ENCODE measurements at places on chromosomes 6 and 20. TPM values are rescaled to one million over a fixed set of nuclear protein-coding genes. Genes with fewer than 3 reads are reported as not detected.

- no peak for DNase-seq
Observed at GRCh38 chr6:170087941-170088581, 202.8 kb downstream of the DLL1 start.

RANBP9 gene
- 29.8 TPM for total RNA-seq

DNA sequence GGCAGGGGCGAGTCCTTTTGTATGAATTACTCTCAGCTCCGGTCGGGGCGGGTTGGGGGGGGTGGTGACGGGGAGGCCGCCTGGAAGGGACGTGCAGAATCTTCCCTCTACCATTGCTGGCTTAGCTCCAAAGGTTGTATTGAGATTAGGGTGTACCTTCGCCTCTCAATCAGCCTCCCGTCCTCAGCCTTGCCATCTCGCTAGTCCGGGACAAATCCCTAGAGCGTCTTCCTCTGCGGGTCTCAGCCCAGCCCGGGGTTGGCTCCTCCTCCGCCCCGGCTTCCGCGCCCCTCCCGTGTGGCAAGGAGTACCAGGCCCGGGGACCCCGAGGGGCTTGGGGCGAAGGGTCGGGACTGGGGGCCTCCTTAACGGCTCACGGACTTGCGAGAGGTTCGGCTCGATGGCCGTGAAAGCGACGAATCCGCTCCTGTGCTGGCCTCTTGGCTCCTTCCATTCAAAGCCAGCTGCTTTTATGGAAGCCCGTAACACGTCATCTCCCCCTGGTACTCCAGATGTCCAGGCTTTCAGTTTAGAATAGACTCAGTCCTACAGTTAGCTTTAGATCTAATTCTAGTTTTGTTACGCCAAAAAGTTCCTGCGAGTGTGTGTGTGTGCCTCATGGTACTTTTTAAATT is 636 bp upstream of the EEF1A1 start:
- peak; percentile 95 for DNase-seq

GRCh38 chr20:20447196-20447595 is 79.3 kb downstream of the INSM1 start:
- DNase-seq: no peak
